ENCODE measurements at places on chromosomes 6 and 20.

GRCh38 chr20:6837730-6838129 is 70.2 kb downstream of the BMP2 start:
- DNase-seq = no peak

- peak; percentile 77 for DNase-seq
Observed at GRCh38 chr20:25233016-25233772, 14.7 kb upstream of the PYGB start.

GRCh38 chr6:5398530-5398929 is 137.2 kb downstream of the FARS2 start:
- DNase-seq = peak; percentile 60

- DNase-seq = peak; percentile 9
Observed at GRCh38 chr6:70669133-70669532, 1.4 kb downstream of the SMAP1 start.

DNA sequence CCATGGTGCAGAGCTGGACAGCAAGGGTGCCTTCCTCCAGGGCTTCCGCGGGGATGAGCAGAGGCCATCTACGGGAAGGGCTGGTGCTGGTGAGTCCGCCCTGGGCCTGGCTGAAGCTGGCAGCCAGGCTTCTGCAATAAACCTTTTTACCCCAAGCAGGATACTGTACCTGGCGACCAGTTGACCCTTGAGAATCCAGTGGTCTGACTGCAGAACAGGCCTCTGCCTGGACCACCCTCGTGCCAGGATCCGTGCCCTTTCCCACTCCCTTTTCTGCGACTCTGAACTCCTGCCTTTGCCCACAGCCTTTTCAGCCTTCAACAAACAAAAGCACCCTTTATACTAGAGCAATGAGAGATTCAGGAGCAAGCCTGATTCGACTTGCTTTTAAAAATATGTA is 18.9 kb downstream of the CDH26 start:
- no peak for DNase-seq

DNA sequence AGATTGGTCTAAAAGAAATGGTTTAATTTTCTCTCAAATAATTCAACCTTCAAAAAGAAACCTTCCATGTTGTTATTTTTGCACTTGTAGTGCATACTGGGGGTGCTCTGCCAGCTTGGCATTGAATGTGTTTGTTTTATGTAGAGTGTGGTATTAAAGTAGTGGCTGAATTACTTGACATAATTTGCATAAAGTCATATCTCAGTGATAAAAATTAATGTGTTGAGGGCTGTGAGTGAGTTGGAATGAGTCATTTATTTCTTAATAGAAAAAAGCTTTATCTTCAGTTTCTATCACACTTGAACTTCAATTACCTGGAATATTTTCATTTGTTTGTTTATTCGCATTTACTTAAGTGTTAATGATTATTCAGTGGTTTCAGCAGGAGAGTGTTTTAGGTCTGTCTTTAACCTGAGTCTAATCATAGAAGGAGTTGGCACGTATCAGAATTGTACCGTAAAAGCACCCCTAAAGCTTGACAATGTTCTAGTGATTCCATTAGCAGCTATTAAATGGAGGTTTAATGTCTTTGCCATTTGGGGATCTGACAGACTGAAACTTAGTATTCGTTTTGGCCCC is 801.2 kb upstream of the FLRT3 start:
- no peak for DNase-seq

GRCh38 chr6:13566500-13566899 is 7.9 kb upstream of the SIRT5 start:
- DNase-seq = no peak

DNA sequence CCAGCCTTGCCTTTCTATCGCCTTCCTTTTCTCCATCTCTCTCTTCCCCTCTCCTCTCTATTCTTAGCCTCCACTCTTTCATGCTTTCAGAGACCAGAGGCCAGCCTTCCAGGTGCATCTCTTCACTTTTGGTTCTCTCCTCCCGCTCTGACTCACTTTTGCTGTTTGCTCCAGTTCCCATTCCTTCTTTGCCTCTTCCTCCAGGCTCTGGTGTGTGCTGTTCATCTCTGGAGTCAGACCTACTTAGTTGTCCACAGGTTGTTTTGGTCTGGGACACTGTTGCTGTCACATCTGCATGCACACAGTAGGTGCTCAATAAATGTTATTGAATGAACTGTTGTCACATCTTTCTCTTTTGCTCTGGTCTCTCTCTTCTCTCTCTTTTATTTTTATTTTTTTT is 1.6 kb upstream of the CDH22 start:
- DNase-seq = no peak

- DNase-seq = peak; percentile 87
Observed at GRCh38 chr6:28212510-28213212, 12.4 kb upstream of the ZSCAN9 start.

DNA sequence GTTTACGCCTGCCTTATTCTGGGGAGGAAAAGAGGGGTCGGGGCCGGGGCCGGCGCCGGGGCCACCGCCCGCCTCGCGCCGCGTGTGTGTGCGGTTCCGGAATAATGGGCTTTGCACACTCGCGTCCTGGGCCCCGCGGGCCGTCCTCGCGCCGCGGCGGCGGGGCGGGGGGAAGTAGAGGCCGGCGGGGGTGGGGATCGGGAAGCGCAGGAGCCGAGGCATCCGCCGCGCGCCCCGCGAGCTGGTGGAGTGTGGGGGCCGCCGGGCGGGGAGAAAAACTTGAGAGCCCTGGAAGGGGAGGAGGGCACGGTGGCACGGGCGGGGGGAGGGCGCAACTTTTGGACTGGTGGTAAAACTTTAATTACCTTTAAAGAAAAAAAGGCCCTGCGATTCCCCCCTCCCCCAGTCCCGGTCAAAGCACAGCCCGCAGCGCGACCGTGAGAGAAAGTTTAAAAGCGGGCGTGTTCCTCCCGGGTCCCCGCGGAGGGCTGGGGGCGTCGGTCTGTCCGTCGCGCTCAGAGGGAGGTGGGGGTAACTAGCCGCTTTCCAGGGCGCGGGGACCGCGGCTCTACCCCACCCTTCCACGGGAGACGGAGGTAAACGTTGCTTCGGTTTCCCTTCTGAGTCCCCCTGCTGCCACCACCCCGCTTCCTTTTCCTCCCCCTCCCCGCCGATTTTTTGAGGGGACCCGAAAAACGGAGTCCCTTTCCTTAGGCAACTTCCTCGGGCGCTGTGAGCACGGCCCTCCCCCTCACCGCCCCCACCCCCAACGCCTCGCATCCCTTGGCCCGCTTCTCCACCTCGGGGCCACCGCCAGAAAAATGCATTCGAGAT is 1.9 kb downstream of the L3MBTL3 start:
- peak; percentile 23 for DNase-seq

DNA sequence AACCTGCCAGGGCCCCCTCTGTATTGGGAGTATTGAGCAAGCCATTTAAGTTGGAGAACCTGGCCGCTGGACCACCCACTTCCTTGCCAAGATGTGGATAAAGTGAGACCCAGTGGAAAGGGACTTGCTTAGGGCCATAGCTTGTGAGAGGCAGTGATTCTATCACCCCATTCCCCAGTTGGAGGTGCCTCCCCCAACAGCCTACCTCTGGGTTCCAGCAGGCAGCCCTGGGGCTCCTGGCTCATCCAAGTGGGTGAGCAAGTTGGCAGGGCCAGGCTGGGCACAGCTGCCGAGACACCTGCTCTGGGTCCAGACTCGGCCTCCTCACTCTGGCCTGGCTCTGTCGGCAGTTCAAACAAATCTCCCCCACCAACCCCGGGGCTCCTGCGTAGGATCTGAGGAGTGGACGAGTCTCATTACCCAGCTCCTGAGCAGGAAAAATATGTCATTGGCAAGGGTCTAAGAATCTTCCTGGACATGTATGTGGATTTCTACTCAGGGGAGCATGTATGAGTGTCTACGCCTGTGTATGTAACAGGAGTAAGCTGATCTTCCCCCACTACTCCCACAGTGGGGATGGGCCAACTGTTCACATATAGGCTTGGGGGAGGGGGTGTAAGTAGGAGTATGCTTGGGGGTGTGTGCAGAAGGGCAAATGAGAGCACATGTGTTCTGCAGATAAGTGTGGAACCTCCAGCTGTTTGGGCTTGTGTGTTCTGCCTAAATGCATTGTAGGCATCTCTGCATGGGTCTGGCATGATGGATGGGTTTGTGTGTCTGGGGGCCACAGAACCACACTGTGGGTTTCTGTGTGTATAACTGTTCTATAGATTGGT is 1.9 kb downstream of the ID1 start:
- DNase-seq = peak; percentile 71

GRCh38 chr6:115969207-115969929 is 91.3 kb downstream of the FRK start:
- DNase-seq = peak; percentile 5

DNA sequence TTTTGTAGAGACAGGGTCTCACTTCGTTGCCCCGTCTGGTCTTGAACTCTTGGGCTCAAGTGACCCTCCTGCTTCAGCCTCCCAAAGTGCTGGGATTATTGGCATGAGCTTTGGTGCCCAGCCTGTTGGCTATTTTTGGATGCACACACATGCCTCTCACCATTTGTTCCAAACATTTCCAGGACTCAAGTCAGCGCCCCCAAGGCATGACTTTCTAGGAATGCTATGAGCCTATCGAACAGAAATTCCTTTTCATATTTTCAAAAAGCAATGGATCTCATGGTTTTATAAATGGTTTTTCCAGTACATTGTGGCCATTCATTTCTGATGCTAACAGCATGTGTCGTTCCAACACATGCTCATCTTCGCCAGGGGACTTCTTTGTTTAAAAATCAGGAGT is 119.3 kb upstream of the NAA20 start:
- DNase-seq = peak; percentile 63

- DNase-seq = no peak
Observed at GRCh38 chr6:3347247-3347646, 88.5 kb downstream of the PSMG4 start.

GRCh38 chr20:19562426-19562825 is 195.6 kb upstream of the RIN2 start:
- no peak for DNase-seq

DNA sequence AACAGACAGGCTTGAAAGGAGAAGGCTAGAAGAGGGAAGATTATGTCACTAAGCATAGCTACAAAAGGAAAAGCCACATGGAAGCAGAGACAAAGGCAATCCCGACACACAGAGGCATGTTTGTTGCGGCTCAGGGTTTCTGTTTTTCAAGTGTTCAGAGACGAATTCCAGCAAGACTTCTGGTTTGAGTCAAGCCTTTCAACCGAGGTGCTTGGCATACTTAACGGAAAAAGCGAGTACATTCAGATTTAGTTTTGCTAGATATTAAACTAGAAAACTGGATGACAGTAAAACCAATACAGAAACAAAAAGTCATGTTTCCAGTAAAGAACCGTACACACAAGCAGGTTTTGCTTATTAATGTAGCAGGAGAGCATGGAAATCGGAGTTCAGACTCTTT is 27.2 kb downstream of the MCUR1 start:
- DNase-seq = peak; percentile 50

GRCh38 chr20:7248281-7249201 is 481.1 kb downstream of the BMP2 start:
- DNase-seq = no peak

- peak; percentile 49 for DNase-seq
Observed at GRCh38 chr6:33632558-33633039, 11.5 kb downstream of the ITPR3 start.

DNA sequence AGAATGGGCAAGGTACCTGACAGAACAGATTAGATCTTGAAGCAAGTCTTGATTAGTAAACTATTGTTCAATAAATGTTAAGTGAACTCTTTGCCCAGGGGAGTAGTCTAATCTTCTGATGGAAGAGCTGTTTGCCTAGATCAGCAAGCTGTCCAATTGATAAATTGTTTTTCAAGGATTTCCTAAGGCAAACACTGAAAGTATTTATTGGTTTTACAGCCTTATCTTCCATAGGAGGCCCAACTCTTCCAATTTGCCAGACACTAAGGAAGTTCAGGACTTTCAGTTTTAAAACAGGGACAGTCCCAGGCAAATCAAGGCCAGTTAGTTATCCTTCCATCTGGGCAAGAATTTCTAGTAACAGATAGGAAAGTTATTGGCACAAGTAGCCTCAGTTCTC is 1.8 kb upstream of the C6orf163 start:
- DNase-seq = no peak

- DNase-seq = peak; percentile 49
Observed at GRCh38 chr6:30060606-30061091, 416 bp upstream of the POLR1H start.

DNA sequence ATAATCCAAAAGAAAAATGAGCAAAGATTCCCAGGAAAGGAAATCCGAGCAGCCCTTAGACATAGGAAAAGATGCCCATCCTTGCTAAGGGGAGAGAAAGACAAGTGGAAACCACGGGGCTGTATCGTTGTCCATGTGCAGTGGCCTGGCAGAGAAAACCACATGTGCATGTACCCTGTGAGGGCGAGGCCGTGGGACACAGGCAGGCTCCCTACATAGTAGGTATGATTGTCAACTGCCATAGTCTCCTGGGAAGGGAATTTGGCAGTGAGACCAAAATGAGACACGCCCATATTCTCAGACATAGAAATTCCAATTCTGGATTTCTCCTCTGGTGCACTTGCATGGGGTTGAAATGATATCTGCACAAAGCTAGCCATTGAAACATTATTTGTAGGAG is 169.7 kb upstream of the SALL4 start:
- DNase-seq = no peak

DNA sequence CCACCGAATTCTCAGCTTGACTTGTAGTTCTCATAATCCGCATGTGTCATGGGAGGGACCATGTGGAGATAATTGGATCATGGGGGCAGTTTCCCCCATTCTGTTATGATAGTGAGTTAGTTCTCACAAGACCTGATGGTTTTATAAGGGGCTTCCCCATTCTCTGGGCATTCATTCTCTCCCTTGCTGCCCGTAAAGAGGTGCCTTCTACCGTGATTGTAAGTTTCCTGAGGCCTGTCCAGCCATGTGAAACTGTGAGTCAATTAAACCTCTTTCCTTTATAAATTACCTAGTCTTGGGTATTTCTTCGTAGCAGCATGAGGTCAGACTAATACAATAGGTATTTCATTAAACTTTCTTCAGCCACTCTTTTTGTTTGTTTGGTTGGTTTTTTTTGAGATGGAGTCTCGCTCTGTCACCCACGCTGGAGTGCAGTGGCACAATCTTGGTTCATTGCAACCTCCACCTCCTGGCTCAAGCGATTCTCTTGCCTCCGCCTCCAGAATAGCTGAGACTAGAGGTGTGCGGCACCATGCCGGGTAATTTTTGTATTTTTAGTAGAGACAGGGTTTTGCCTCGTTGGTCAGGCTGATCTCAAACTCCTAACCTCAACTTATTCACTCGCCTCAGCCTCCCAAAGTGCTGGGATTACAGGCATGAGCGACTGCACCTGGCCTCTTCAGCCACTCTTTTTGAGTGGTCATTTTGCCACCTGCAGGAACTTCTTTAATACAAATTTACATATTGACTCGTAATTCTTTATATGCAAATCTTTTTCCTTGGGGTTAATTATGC is 36.3 kb downstream of the GSTA2 start:
- no peak for DNase-seq
